Stimulated activated CD4-positive, alpha-beta T cell treated with anti-CD3 and anti-CD28 coated beads, Interleukin-15, amount 100 ng/mL, for 1 hour (primary cell): ENCODE measurements at places on chromosomes 6 and 20.

- no peak for DNase-seq
Measured at GRCh38 chr6:41386594-41386993, 51.2 kb downstream of the NCR2 start.

DNA sequence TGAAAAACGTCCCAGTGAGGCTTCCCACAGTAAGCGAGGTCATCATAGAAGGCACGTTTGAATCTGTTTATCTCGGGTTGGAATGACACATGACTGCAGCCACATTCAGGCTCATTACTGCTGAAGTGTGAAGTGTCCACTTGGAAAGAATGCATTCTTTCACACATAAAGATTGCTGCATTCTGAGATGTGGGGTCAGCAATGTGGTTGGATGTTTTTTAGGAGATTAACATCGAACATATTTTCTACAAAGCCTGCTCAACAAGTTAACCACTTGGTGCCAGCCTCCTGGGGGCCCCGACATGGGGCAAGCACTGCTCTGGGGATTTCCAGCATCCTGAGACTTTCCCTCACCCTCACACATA, 79.9 kb downstream of the BMP6 start:
- no peak for DNase-seq

- no peak for DNase-seq
Measured at GRCh38 chr6:33719326-33719987, 8.0 kb upstream of the UQCC2 start.

- DNase-seq: no peak
Measured at GRCh38 chr6:22444330-22444729, 125.0 kb upstream of the HDGFL1 start.

DNA sequence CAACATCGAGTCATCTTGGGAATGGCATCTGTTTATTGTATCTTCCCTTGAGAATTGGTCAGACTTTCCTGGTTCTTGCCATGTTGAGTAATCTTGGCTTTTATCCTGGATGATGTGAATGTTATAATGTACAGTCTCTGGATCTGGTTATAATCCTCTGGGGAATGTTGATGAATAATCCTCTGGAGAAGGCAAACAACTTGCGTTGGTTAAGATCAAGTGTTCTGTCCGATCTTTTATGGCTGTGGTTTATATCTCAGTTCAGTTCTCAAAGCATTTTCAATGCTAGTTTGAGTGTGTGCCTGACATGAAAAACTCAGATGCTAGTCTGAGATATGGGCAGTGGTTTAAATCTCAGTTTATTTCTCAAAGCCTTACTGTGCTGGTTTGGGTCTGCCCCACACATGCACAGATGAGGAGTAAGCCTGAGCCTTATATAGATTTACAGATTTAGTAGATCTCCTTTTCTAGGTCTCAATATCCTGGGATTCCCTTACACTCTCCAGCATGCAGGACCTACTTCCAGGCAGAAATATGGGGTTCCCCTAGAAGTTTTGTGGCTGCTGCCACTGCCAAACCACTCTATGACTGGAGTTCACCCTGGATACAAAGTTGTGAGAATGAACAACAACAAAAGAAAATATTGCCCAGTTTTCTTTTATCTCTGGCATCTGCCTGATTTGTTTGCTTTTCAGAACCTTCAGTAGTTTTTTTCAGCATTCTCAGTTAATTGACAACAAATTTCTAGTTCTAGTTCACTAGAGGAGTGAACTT, 191.8 kb upstream of the MAN1A1 start:
- DNase-seq: no peak

DNA sequence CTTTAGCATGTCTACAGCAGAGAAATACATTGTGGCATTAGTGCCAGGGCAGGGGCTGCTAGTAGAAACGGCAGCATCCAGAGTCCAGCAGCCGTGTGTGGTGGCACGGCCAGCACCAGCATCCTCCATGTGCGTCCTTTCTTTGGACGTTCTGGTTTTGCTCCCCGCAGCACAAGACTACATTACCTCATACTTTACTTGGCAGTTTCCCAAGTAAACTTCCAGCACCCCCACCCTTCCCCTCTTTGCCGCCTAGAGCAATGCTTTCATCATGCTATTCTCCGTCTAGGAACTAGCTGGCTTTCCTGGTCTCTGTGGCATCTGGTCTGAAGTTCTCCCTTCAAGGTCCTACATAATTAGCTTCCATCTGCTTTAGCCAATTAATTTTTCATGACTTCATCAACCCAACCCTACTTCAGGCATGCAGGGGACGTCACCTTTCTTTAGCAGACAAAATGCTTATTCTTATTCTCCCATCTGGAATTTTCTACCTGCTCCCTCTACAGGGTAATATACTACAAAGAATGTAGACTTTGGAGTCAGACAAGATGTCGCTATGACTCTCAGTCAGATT, 67.6 kb downstream of the BLOC1S5 start:
- DNase-seq: no peak

DNA sequence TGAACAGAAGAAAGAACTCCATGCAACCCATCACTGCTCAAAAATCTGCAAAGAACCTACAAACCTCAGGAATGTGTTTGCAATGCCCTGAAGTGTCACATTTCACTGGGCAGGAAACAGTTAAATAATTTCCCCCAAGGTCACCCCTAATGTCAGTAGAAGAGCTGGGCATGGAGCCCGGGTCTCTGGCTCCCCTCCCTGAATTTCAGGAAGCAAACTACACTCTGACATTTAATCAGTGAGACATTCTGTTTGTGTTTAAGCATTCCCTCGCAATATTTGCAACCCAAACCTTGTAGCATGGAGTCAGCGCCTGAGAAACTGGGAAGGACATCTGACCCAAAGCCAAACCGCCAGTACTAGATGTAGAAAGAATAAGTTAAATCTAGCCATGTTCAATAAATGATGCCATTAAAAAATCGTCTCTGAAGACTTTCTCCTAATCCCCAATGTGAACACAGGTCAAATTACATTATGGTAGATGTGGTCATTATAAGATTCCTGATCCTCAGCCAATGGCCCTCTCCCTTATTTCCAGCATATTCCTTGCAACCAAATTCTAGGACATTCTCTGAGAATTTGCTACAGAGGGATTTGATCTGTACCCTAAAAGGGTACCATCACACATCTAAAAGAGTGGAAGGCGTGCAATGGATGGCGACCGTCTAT, 91.2 kb upstream of the ADTRP start:
- no peak for DNase-seq

GRCh38 chr6:109527989-109528388, 45.0 kb upstream of the ZBTB24 start:
- DNase-seq: no peak

DNA sequence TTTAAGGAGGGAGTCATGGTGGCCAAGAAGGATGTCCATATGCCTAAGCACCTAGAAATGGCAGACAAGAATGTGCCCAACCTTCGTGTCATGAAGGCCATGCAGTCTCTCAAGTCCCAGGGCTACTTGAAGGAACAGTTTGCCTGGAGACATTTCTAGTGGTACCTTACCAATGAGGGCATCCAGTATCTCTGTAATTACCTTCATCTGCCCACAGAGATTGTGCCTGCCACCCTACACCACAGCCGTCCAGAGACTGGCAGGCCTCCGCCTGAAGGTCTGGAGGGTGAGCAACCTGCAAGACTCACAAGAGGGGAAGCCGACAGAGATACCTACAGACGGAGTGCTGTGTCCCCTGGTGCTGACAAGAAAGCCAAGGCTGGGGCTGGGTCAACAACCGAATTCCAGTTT, 115.0 kb downstream of the HFE start:
- no peak for DNase-seq

GRCh38 chr20:6671829-6672228, 95.7 kb upstream of the BMP2 start:
- no peak for DNase-seq
